ENCODE measurements at places on chromosomes 1 and 21.

- no peak for DNase-seq
Observed at GRCh38 chr1:114061121-114061830, 82.0 kb downstream of the OLFML3 start.

- no peak for DNase-seq
Observed at GRCh38 chr1:44985747-44986359, 542 bp downstream of the EIF2B3 start.

DNA sequence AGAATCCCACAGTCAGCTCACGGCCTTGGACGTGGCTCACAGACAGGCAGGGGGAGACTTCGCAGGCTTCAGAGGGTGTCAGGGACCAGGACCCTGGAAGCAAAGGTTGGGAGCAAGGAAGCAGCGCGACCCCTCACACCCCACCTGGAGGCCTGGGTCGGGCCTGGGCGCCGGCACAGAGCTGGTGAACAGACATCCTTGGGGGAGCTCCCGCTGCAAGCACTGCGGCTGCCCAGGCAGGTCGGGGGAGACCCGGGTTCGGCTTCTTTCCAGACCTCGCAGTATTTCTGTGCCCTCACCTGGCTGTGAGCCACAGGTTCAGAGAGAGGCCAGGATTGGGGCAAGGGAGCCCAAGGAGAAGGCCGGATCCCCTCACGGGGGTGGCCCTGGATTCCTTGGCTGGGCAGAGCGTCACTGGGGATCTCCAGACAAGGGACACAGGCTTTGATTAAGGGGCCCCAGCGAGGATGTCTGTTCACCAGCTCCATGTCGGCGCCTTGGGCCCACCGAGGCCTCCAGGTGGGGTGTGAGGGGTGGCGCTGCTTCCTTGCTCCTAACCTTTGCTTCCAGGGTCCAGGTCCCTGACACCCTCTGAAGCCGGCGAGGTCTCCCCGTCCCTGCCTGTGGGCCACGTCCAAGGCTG, 37.9 kb upstream of the TSPEAR start:
- DNase-seq, result no peak

GRCh38 chr1:68051475-68051874, 1.0 kb upstream of the DIRAS3 start:
- no peak for DNase-seq

DNA sequence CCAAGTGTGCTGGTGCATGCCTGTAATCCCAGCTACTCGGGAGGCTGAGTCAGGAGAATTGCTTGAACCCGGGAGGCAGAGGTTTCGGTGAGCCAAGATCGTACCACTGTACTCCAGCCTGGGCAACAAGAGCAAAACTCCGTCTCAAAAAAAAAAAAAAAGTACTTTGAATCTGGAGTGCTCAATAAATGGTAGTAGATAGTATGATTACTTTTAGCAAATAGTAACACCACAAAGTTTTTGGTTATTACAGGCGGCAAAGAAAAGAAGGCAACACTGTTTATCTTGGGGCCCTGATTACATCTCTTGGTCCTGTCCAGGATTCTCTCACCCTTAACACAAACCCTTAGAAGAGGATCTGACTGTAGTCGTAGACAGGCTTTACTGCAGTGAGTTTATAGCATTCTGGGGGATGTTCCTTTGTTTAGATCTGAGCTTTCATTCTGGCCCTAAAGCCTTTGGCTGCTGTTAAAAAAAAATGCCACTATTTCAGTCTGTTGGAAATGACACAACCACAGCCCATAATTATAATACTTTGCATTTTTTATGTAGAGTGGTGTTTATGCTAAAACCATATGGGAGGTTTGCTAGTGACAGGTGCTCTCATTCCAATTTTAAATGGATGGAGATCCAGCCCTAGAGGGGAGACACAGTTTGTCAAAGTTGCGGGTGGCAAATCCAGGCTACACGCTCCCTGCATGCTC, 79.7 kb upstream of the SLC2A1 start:
- no peak for DNase-seq

DNA sequence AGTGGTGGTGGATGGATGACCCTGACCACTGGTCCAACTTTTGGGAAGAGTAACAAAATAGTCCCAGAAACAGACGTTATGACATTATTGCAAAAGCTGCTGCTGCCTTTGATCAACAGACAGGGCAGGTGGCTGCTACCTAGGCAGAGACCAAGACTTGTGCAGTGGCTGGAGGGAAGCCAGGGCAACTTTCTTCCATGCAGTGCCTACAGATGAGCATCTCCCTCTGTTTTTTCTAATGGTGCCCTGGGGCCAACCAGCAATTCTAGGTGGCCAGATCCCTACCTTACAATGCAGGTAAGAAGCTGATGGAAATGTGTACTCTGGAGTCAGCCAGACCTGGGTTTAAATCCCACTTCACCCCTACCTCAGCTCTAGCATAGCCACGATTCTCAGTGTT, 283.1 kb upstream of the POU3F1 start:
- no peak for DNase-seq

- DNase-seq, result no peak
Observed at GRCh38 chr21:33424214-33424613, 21.0 kb downstream of the IFNGR2 start.

GRCh38 chr1:22892789-22893188, 79.9 kb downstream of the LACTBL1 start:
- DNase-seq, result no peak

GRCh38 chr1:29258976-29259801, 22.9 kb downstream of the PTPRU start:
- no peak for DNase-seq

GRCh38 chr1:233885196-233885920, 19.1 kb upstream of the SLC35F3 start:
- no peak for DNase-seq

GRCh38 chr1:159554696-159555095, 18.9 kb upstream of the OR10J5 start:
- no peak for DNase-seq

DNA sequence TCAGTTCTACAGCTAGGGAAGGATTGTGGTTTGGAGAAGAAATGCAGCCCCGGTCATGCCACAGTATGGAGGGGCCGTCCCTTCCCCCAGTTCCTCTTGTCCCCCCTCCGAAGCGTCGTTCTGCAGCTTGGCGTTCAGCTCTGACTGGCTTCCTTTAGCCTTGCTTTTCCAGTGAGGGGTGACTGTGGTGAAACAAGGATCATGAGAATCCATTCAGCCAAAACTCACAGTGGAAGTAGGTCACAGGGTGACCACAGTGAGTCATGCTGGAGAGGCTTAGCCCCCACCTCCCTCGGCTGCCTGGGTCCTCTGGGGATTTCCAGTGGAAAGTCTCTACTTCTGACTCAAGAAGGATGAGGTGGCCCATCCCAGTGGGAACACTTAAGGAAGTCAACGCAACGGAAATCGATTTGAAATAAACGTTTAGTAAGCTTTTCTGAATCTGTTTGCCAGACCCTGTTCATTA, 37.3 kb upstream of the COL6A2 start:
- DNase-seq, result no peak

- DNase-seq, result no peak
Observed at GRCh38 chr1:232891071-232891470, 59.3 kb upstream of the NTPCR start.

GRCh38 chr1:119097380-119097779, 43.1 kb downstream of the WARS2 start:
- no peak for DNase-seq

- DNase-seq, result no peak
Observed at GRCh38 chr1:228430243-228430642, 13.6 kb upstream of the TRIM17 start.

DNA sequence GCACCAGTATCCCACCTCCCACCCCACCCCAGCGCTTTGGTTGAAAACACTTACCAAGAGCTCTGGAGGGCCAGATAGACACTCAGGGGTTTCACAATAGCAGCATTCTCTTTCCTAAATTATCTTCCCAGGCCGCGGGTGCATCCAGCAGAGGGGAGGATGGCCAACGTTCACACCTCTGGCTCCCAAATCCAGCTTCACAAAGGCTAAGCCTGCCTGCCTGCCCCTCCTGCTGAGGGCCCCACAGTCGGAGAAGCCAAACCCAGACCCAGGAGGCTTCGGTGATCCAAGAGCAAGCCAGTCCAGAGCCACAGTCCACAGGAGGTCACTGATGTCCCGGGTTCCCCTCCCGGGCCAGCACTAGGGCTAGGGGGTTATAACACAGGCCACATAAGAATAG, 231.9 kb downstream of the TRABD2B start:
- DNase-seq, result no peak

DNA sequence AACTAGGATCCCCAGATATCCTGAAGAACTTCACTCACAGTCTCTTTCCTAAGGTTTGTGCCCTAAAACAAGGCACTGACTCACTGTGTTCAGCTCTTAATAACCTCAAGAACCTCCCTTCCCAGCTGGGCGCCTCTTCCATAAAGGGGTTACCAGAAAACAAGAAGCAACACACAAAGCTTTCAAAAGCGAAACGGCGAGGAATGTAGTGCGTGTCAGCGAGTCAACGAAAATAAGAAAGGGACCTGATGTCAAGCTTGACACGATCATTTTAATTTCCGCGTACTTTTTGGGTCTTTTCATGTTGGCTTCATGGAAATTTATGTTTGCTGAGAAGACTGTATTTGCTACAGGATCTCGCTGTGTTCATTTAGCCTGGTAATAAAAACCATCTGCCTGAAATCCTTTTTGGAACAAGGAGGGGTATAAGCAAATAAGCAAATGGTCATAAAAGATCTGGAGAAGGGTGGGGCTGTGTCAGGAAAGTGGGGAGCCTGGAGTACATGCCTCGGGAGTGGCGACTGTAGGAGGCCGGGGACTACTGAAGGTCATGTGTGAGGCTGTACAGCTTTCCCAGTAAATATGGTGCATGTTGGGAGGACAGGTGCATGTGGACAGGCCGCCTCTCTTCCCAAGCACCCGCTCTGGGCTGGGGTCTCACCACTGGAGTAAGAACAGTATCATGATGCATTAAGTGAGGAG, 11.4 kb upstream of the CLDN14 start:
- DNase-seq, result no peak

DNA sequence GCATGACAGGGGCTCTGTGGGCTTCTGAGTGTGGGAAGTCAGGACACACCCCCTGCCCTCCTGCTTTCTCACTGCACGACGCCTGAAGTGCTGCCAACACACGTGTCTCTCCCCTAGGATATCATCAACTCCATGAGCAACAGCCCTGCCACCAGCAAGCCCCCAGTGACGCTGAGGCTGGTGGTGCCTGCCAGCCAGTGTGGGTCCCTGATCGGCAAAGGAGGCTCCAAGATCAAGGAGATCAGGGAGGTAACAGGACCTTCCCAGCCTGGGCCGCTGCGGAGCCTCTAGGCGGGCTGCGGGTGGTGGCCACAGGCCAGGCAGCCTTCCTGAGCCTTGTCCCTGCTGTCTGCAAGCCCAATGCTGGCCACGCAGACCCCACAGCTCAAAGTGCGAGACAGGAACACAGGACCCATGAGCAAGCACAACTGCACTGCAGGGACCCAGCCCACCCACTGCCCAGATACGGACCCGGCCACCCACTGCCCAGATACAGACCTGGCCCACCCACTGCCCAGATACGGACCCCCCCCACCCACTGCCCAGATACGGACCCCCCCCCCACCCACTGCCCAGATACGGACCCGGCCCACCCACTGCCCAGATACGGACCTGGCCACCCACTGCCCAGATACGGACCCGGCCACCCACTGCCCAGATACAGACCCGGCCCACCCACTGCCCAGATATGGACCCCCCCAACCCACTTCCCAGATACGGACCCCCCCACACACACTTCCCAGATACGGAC, 72.2 kb upstream of the COL6A1 start:
- DNase-seq, result no peak

DNA sequence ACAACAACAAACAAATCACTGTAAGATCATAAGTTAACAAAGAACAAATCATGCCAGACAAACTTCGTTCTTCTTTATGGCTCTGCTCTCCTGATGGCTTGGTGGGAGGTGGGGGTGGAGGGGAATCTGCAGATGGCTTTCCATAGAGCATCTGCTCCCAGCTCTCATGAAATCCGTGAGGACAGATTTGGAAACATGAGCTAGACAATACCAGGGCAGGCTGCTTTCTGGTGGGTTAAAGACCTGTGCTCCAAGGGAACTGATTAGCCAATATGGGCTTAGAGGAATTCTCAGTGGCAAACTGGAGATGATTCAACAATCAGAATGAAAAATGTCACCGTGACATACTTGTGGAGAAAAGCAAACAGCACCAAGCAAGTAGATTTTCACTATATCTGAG, 69.4 kb upstream of the TLR5 start:
- DNase-seq, result no peak

DNA sequence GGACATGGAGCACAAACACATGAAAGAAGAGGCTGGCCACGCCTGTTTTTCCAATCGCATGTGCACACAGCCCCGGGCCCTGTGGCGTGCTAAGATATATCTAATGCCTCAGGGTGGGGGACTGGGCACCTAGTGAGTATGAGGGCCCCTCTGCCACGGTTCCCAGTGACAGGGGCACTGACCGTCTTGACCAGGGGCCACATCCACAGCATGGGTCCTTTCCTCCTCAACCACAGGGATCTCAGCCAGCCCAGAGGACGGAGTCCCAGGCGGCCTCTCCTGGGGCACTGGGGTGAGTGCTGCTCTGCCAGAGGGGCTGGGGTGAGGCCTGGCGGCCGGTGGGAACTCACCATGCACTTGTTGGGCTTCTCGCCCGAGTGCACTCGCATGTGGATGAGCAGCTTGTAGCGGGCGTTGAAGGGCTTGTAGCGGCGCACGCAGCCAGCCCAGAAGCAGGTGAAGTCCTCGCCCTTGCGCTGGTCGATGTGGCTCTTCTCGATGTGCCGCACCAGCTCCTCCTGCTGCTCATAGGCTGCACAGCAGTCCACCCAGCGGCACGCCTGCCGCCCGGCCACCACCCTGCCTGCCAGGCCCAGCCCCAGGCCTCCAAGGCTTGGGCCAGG, 134.7 kb downstream of the DMRTB1 start:
- no peak for DNase-seq

GRCh38 chr1:24438423-24438901, 22.9 kb downstream of the NIPAL3 start:
- no peak for DNase-seq

DNA sequence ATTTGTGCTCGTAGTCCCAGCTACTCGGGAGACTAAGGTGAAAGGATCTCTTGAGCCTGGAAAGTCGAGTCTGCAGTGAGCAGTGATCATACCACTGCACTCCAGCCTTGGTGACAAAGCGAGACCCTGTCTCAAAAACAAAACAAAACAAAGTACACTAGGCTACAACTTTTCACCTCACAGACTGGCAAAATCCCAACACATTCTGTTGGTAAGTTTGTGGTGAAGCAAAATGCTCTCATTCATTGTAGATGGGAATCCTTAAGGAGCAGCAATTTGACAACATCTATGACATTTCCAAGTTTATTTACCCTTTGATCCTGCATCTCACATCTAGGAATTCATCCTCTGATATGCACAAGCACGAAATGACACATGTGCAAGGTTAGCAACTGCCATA, 20.2 kb upstream of the SLC1A7 start:
- DNase-seq, result no peak

All from NCI-H1436 (cell line).